ENCODE measurements at places on chromosomes 5 and 9. TPM values are rescaled to one million over a fixed set of nuclear protein-coding genes. Genes with fewer than 3 reads are reported as not detected.

VCAN gene
- total RNA-seq = 72.0 TPM

ADCY2 gene
- total RNA-seq = not detected

TAF11L5 gene
- total RNA-seq = not detected

FBLL1 gene
- total RNA-seq = 0.43 TPM

RAI14 gene
- 21.3 TPM for total RNA-seq

CCDC192 gene
- not detected for total RNA-seq

DNA sequence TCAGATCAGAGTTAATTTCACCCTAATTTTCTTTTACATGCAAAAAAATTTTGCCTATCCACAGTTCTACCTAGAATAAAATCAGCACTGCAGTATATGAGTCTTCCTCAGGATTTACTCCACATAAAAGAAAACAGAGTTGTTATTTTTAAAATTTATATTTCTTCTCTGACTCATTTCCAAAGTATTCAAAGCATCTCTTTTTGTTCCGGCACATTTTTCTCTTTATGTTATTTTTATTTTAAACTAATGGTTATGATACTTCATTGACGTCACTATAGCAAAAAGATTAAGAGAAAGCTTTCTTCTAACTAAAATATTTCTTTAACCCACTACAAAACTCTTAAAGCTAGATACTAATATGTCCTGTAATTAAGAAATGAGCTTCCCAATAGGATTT lies 590.4 kb downstream of the PRELID2 start:
- H3K4me3 ChIP-seq = no peak overlapping the region
- H3K36me3 ChIP-seq = no peaks in the 10 kb centered on the region
- no peak for DNase-seq

GRCh38 chr5:134510970-134511795 lies 14.3 kb upstream of the JADE2 start:
- H3K36me3 ChIP-seq = no peaks in the 10 kb centered on the region
- H3K27me3 ChIP-seq = no peaks in the 10 kb centered on the region
- no peak for DNase-seq
- peaks cover 39% of the 10 kb centered on the region for H3K4me1 ChIP-seq
- peak overlapping the region; percentile 84 for H3K27ac ChIP-seq

- DNase-seq = no peak
- no peaks in the 10 kb centered on the region for H3K4me1 ChIP-seq
- H3K36me3 ChIP-seq = no peaks in the 10 kb centered on the region
- peak overlapping the region; percentile 50 for H3K27ac ChIP-seq
- no peak overlapping the region for H3K4me3 ChIP-seq
- no peaks in the 10 kb centered on the region for H3K27me3 ChIP-seq
Observed at GRCh38 chr5:159975462-159976019, 33.4 kb upstream of the TTC1 start.

- no peaks in the 10 kb centered on the region for H3K4me1 ChIP-seq
- H3K27me3 ChIP-seq = no peaks in the 10 kb centered on the region
- DNase-seq = no peak
- no peak overlapping the region for H3K27ac ChIP-seq
- no peaks in the 10 kb centered on the region for H3K36me3 ChIP-seq
Observed at GRCh38 chr9:97840521-97840920, 12.5 kb upstream of the FOXE1 start.

DNA sequence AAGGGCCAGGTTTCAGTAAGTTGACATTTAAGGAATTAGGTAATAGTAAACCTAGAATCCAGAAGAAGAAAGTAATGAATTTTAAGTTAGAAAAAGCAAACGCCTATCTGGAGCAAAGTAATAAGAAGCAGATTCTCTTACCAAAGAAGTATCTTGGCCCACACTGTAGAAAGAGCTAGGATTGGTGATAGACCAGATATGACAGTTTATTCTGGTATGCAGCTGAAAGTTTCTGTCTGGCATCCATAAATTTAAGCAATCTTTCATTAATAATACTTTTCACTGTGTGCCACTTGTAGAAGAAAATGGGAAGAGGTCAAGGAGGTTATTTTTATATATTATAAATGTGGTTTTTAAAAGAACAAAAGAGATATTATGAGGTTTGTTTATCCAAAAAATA lies 3.0 kb downstream of the RECK start:
- peaks cover 34% of the 10 kb centered on the region for H3K4me1 ChIP-seq
- no peaks in the 10 kb centered on the region for H3K36me3 ChIP-seq
- H3K27me3 ChIP-seq = no peaks in the 10 kb centered on the region
- H3K27ac ChIP-seq = no peak overlapping the region
- DNase-seq = no peak

DNA sequence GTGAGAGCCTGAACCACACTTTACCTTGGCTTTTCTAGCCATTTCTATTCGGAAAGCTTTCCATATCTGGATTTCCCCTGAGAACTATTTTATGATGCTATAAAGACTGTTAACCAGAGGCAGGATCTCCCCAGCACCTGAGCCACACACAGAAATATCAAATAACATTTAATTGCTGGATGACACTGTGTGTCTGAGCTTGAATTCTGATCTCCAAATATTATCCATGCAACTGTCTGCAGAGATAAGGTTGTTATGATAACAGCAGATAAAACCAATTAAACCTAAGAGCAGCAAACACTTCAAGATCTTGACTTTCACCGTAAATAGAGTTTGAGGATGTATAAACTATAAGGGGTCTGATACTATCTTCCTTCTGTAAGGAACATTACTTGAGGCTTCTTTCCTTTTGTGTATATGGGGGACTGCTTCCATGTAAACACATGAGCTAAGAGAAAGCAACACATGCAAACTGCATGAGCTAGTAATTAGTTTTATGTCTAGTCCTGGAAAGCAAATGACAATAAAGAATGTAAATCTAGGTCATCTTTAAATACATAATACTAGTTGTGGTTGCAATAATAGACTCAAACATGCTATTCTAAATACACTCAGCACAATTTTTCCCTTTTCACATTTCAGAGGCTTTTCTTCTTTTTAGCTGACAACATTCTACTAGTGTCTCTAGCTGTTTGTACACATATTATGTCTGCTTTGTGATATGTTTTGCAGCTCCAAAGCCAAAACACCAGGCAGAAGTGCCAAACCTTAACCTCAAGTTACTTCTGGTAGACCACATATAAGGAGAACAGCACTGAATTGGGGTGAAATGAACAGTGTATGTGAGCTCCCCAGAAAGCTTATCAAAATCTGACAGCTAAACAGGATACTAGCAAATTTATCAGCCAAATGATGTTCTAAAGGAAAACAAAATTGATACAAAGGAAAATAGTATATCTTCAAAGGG lies 136.5 kb downstream of the EFNA5 start:
- no peaks in the 10 kb centered on the region for H3K36me3 ChIP-seq
- H3K27ac ChIP-seq = no peak overlapping the region
- peaks cover 2% of the 10 kb centered on the region for H3K4me1 ChIP-seq
- no peaks in the 10 kb centered on the region for H3K27me3 ChIP-seq

- H3K36me3 ChIP-seq = no peaks in the 10 kb centered on the region
- no peaks in the 10 kb centered on the region for H3K4me1 ChIP-seq
- no peaks in the 10 kb centered on the region for H3K27me3 ChIP-seq
- DNase-seq = no peak
- H3K27ac ChIP-seq = no peak overlapping the region
- no peak overlapping the region for H3K4me3 ChIP-seq
Observed at GRCh38 chr9:2478421-2478820, 143.2 kb upstream of the VLDLR start.

DNA sequence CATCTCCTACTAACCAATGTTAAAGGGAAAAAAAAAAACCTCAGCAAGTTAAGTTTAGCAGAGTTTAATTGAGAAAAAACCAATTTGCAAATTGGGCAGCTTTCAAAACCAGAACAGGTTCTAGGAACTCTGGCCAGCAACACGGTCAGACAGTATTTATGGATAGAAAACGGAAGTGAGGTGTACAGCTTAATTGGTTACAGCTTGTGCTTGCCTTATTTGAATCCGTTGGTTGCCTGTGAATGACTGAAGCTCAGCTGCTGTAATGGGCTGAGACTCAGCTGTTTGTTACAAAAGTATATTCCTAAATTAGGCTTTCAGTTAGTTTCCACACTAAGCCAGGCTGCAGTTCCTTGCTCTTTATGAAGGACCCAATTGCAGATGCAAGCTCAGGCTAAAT lies 217.0 kb downstream of the SREK1 start:
- peak overlapping the region; percentile 85 for H3K27ac ChIP-seq
- H3K4me1 ChIP-seq = no peaks in the 10 kb centered on the region
- H3K4me3 ChIP-seq = no peak overlapping the region
- no peak for DNase-seq
- no peaks in the 10 kb centered on the region for H3K27me3 ChIP-seq
- H3K36me3 ChIP-seq = peaks cover 11% of the 10 kb centered on the region

GRCh38 chr9:134390537-134390936 lies 64.3 kb downstream of the RXRA start:
- H3K27ac ChIP-seq = no peak overlapping the region
- no peaks in the 10 kb centered on the region for H3K27me3 ChIP-seq
- H3K36me3 ChIP-seq = no peaks in the 10 kb centered on the region

DNA sequence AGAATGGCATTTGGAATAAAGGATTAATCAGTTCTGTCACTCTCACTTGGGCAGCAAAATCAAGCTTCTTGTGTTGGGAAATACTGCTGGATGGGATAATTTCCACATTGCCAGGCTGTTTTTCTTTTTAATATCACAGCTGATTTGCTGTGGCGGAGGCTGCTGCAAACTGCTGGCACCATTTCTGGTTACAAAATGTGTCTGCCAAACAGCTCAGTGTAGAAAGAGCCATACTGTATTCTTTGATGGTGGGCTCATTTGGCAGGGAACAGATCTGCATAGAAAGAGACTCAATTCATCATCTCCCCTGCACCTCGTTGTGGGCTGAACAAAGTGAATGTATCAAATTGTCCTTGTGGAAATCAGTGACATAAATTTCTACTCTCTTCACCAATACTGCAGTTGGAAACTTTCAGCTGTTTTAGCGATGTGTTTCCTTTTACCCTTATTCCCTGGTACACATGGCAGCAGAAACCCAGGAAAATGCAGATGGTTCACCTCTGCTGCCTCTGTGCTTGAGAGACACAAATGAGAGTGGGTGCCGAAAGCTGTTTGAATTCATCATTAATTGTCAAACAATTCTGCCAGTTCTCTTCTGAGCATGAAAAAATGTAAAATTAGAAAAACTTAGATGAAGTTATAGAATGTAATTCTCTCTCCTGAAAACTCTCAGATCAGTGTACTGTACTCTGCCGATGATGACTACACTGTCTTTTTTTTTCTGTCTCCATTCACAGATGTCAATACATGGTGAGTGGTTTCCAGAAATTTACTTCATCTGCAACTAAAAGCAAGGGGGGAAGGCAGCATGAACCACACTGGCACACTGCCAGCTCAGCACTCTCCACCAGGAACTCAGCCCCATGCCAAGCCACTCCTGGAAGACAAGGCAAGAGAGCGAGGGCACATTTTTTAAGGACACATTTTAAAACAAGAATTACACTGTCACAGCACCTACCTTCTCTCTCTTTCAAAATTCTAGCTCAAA lies 75.0 kb downstream of the HMHB1 start:
- H3K36me3 ChIP-seq = no peaks in the 10 kb centered on the region
- no peak for DNase-seq
- H3K4me3 ChIP-seq = no peak overlapping the region
- peaks cover 29% of the 10 kb centered on the region for H3K4me1 ChIP-seq
- no peak overlapping the region for H3K27ac ChIP-seq
- no peaks in the 10 kb centered on the region for H3K27me3 ChIP-seq

DNA sequence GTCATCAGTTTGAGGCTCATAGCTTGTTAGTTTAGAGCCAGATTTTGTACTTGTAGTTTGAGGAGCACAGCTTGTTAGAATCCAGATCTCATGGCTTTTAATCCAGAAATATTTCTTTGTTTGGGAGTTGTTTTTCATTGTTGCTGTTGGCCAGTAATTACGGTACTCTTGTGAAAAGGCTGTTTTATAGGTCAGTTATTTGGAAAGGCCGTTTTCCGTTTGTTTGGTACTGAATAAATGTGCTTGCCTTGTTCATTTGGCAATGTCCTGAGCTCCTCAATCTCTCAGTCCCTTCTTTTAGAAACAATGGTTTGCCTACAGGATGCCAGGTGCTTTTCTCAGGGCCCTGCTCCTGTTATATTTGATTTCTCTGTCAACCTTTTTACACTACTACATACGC lies 4.5 kb upstream of the MOB3B start:
- no peak overlapping the region for H3K4me3 ChIP-seq
- no peaks in the 10 kb centered on the region for H3K27me3 ChIP-seq
- DNase-seq = no peak
- H3K4me1 ChIP-seq = no peaks in the 10 kb centered on the region
- H3K27ac ChIP-seq = peak overlapping the region; percentile 55
- no peaks in the 10 kb centered on the region for H3K36me3 ChIP-seq

- H3K4me3 ChIP-seq = no peak overlapping the region
- H3K4me1 ChIP-seq = no peaks in the 10 kb centered on the region
- DNase-seq = no peak
- H3K27me3 ChIP-seq = no peaks in the 10 kb centered on the region
- H3K36me3 ChIP-seq = no peaks in the 10 kb centered on the region
Observed at GRCh38 chr9:125537442-125538091, 169.4 kb downstream of the MAPKAP1 start.

DNA sequence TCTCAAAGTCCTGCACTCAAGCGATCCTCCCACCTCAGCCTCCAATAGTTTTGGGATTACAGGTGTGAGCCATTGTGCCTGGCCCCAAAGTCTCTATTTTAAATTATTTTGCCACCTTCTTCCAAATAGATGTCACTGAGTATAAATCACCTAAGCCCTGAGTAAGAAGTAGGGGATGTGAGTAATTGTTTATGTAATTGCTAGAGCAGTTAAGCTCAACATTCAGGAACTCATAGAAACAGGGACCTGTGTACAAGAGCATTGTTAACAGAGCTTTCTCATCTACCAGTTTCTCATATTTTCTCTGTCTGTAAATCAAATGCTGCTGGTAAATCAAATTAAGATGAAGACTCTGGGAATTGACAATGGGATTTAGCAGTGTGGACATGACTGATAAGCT lies 26.3 kb downstream of the CDK7 start:
- H3K27ac ChIP-seq = no peak overlapping the region
- H3K4me3 ChIP-seq = no peak overlapping the region
- DNase-seq = no peak
- H3K4me1 ChIP-seq = no peaks in the 10 kb centered on the region

- H3K27ac ChIP-seq = peak overlapping the region; percentile 54
- no peak for DNase-seq
- H3K27me3 ChIP-seq = no peaks in the 10 kb centered on the region
- no peak overlapping the region for H3K4me3 ChIP-seq
- no peaks in the 10 kb centered on the region for H3K4me1 ChIP-seq
- no peaks in the 10 kb centered on the region for H3K36me3 ChIP-seq
Observed at GRCh38 chr9:68446836-68447235, 90.4 kb downstream of the PGM5 start.

GRCh38 chr5:154372661-154373060 lies 73.1 kb upstream of the SAP30L start:
- no peak overlapping the region for H3K27ac ChIP-seq
- DNase-seq = no peak
- no peak overlapping the region for H3K4me3 ChIP-seq
